ENCODE measurements at places on chromosomes 7 and 10. TPM values are rescaled to one million over a fixed set of nuclear protein-coding genes. Genes with fewer than 3 reads are reported as not detected.

- peaks cover 5% of the 10 kb centered on the region for H3K4me1 ChIP-seq
- H3K27me3 ChIP-seq = peaks cover 6% of the 10 kb centered on the region
- H3K27ac ChIP-seq = no peak overlapping the region
- no peak for DNase-seq
These were observed 247.9 kb downstream of the BAMBI start for GRCh38 chr10:28925121-28925663.

- H3K4me3 ChIP-seq = no peak overlapping the region
- DNase-seq = no peak
- H3K36me3 ChIP-seq = no peaks in the 10 kb centered on the region
- peaks cover 4% of the 10 kb centered on the region for H3K4me1 ChIP-seq
These were observed 5.8 kb downstream of the MRC1 start for GRCh38 chr10:17814973-17815372.

GRCh38 chr10:68576118-68576517 is 16.0 kb downstream of the TET1 start:
- DNase-seq = no peak
- H3K27me3 ChIP-seq = no peaks in the 10 kb centered on the region
- no peak overlapping the region for H3K4me3 ChIP-seq
- peaks cover 27% of the 10 kb centered on the region for H3K36me3 ChIP-seq

The C1GALT1 gene
- total RNA-seq = 58.8 TPM

- no peak overlapping the region for H3K4me3 ChIP-seq
- no peaks in the 10 kb centered on the region for H3K27me3 ChIP-seq
- no peak for DNase-seq
- no peak overlapping the region for H3K27ac ChIP-seq
- H3K36me3 ChIP-seq = no peaks in the 10 kb centered on the region
These were observed 11.4 kb downstream of the AKR1C3 start for GRCh38 chr10:5105626-5106025.

The BBS9 gene
- 19.7 TPM for total RNA-seq

GRCh38 chr7:36606976-36607720 is 117.1 kb downstream of the AOAH start:
- peak overlapping the region; percentile 3 for H3K27ac ChIP-seq
- no peaks in the 10 kb centered on the region for H3K36me3 ChIP-seq
- no peaks in the 10 kb centered on the region for H3K27me3 ChIP-seq
- DNase-seq = no peak
- peaks cover 43% of the 10 kb centered on the region for H3K4me1 ChIP-seq

The HDAC9 gene
- 6.8 TPM for total RNA-seq

DNA sequence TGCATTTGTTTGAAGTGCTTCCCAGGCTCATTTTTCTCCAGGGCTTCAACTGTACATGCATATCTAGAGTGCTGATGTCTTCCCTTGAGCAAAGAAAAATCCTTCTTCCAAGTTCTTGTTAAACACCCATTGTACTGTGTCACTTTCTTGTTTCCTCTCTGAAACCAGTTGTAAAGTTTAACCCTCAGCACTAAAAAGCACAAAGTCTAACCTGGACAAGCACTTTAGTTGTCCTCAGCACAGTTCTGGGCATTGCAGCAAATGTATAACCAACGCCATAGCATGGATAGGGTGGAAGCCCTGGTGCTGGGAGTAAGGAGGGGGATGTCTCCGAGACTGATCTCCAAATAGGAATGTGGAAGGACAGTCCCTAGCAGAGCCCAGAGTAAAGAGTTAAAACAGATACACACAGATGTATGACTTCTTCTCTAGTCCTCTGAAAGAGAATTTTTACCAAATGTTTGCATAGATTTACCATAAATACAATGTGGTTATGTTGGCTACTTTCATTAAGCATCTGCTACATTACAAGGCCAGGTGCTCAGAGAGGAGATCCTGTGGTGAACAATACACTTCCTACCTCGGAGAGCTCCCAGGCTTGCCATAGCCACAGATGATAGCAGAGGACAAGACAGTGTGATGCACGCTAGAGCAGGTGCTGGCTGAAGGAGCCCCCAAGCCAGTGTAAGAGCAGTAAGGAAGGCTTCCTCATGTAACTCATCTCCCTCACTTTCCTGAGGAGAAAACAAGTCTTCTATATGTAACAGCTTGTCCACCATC is 57.0 kb downstream of the DNAJC12 start:
- no peaks in the 10 kb centered on the region for H3K36me3 ChIP-seq
- no peak overlapping the region for H3K27ac ChIP-seq
- DNase-seq = no peak
- peaks cover 5% of the 10 kb centered on the region for H3K4me1 ChIP-seq

DNA sequence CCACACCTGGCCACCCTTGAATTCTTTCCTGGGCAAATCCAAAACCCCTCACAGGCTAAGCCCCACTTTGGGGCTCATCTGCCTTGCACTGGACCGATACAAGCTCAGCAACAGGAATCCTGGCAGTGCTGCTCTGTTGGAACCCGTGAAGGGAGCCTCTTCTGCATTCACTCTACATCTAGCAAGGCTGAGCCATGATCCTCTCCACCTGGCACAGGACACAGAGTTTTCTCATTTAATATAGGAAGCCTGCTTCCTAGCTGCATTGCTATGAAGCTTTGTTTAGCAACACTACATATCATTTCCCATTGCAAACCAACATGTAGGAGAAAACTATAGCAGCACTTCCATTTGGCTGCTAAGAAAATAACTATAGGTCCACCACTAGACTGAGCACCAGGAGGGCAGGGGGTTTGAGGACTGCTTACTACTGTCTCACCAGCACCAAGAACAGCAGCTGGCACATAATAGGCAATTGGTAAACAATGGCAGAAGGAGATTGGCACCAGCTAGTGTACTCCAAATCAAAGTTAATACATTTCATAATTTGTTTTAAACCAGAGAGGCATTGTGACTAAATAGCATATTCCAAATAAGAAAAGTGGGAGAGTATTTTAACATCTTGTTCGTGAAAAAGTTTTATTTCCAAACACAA is 56.1 kb downstream of the CPVL start:
- H3K4me3 ChIP-seq = no peak overlapping the region
- no peak for DNase-seq
- H3K27me3 ChIP-seq = no peaks in the 10 kb centered on the region
- H3K4me1 ChIP-seq = peaks cover 41% of the 10 kb centered on the region
- peaks cover 3% of the 10 kb centered on the region for H3K36me3 ChIP-seq
- no peak overlapping the region for H3K27ac ChIP-seq

DNA sequence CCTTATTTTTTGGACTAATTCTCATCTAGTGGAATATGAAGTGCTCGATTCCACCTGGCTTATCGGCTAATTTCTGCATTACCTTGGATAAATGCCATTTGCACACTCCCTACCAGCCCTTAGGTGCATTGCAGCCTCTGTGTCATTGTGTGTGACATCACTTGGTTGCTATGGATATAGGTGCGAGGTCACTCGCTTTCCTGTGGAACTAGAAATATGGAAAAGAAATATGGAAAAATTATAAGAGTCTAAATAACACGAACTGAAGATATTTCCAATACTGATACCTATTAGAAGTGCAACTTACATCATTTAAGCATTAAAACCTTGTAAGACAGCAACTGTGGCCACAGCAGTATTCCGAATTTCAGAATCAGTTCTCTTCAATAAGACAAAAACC is 2.0 kb downstream of the YWHAG start:
- peak overlapping the region; percentile 94 for H3K4me3 ChIP-seq
- H3K36me3 ChIP-seq = peaks cover 32% of the 10 kb centered on the region
- peaks cover 33% of the 10 kb centered on the region for H3K4me1 ChIP-seq
- no peak for DNase-seq

The TMEM213 gene
- not detected for total RNA-seq

- H3K27ac ChIP-seq = no peak overlapping the region
- H3K4me1 ChIP-seq = peaks cover 3% of the 10 kb centered on the region
- DNase-seq = no peak
- H3K4me3 ChIP-seq = no peak overlapping the region
- no peaks in the 10 kb centered on the region for H3K27me3 ChIP-seq
These were observed 7.7 kb downstream of the DPCD start for GRCh38 chr10:101595591-101596433.

The CHAT gene
- total RNA-seq = 0.62 TPM

- H3K27me3 ChIP-seq = no peaks in the 10 kb centered on the region
- H3K27ac ChIP-seq = no peak overlapping the region
These were observed 32.7 kb upstream of the MACC1 start for GRCh38 chr7:20249920-20250319.

The HSPA12A gene
- total RNA-seq = 11.0 TPM

DNA sequence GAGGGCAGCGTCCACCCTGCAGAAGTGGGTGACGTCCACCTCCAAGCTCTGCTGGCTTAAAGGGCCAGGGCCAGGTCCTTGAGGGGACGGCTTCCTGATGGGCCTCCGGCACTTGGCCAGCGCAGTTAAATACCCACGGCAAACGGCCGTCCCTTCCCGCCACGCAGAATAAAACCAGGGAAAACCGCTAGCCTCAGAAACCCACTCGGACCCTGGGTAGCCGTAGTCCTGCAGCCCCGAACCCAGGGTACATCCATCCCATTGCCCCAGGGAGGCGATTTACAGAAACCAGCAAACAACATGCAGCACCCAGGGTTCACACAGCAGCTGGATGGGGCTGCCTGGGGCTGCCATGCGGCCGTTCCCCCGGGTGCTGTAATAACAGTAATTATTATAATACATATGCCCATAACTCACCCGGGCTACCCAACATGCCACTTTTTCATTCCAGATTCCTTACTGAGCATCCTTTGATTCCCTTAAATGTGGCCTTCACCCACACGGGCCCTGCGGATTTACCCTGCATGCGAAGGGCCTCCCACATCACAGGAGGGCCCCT is 81.5 kb upstream of the PDGFA start:
- no peaks in the 10 kb centered on the region for H3K27me3 ChIP-seq
- no peak for DNase-seq
- peaks cover 14% of the 10 kb centered on the region for H3K4me1 ChIP-seq
- no peaks in the 10 kb centered on the region for H3K36me3 ChIP-seq
- no peak overlapping the region for H3K27ac ChIP-seq
- no peak overlapping the region for H3K4me3 ChIP-seq

The FZD1 gene
- total RNA-seq = 23.8 TPM

DNA sequence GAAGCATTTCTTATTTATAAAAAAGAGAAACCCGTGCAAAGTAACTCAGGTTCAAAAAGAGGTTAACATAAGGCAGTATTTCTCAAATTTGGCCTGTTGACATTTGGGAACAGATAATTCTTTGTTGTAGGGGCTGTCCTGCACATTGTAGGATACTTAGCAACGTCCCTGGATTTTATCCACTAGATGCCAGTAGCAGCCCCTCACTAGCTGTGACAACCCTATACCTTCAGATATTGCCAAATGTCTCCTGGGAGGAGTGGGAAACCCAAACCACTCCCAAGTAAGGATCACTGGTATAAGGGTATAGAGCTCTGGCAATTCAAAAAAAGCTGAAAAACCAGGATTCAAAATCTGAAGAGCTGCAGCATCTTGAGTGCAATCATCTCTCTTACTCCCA is 202.3 kb upstream of the PRKCQ start:
- H3K27me3 ChIP-seq = peaks cover 18% of the 10 kb centered on the region
- no peak for DNase-seq
- H3K36me3 ChIP-seq = no peaks in the 10 kb centered on the region
- no peak overlapping the region for H3K4me3 ChIP-seq
- no peaks in the 10 kb centered on the region for H3K4me1 ChIP-seq
- no peak overlapping the region for H3K27ac ChIP-seq

The GIMAP1 gene
- not detected for total RNA-seq

DNA sequence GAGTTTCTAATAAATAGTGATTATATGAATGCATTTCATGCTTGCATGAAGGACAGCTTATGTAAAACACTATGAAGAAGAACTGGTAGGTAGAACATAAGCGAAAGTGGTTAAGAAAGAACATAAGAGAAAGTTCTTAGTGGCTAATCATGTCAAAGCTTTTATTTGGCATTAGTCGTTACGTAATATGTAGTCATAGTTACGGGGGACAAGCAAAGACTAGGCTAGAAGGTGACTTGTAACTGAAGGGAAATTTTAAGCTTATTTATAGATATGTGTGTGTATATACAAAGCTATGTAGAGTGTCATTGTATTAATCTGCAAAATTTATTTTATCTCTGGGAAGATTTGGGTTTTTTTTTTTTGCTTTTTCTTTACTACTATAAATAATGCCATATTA is 36.9 kb downstream of the CAPZA2 start:
- H3K4me1 ChIP-seq = no peaks in the 10 kb centered on the region
- peaks cover 50% of the 10 kb centered on the region for H3K36me3 ChIP-seq
- H3K4me3 ChIP-seq = no peak overlapping the region
- no peaks in the 10 kb centered on the region for H3K27me3 ChIP-seq
- DNase-seq = no peak
- no peak overlapping the region for H3K27ac ChIP-seq

DNA sequence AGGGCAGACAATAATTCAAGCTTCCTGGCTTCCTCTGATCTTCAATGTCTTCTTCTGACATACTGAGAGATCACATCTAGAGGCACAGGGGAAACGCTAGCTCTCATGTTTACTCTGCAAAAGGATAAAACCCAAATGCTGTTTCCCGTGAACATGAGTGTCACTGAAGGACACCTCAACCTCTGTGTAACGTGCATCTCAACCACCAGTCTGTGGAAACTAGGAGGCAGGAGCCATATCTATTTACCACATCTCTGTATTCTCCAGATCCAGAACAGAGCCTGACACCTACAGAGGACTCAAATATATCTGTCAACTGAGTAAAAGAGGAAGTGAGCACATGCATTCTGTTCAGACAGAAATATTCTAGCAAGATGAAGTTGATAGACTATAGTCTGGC is 140.3 kb upstream of the TARP start:
- DNase-seq = no peak
- no peaks in the 10 kb centered on the region for H3K4me1 ChIP-seq
- H3K27me3 ChIP-seq = peaks cover 7% of the 10 kb centered on the region
- H3K27ac ChIP-seq = no peak overlapping the region

DNA sequence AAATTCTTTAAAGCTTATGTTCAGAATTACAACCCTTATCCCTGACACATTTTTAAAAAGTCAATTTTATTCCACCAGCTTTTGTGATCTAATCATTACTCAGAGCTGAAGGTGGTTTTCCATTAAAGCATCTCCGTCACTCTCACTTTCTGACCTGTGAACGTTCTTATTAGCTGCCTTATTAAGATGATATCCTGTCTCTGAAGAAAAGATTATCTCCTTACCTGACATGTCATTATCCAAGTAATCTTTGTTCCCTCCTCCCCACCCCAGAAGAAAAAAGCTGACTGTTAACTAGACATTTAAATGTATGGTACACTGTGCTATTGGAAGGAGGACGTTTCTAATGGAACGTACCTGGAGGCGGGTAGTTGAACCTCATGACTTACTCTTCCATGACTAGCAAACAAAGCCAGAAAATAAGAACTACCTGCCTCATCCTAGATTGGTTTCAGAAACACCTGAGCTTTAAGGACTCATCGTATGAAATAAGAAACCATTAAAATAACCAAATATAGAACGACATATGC is 708.7 kb downstream of the PARD3 start:
- no peaks in the 10 kb centered on the region for H3K27me3 ChIP-seq
- peaks cover 14% of the 10 kb centered on the region for H3K4me1 ChIP-seq
- H3K27ac ChIP-seq = no peak overlapping the region

The SPDYE1 gene
- not detected for total RNA-seq

GRCh38 chr10:127293640-127294039 is 97.2 kb upstream of the INSYN2A start:
- H3K4me3 ChIP-seq = no peak overlapping the region
- H3K4me1 ChIP-seq = no peaks in the 10 kb centered on the region
- H3K36me3 ChIP-seq = peaks cover 10% of the 10 kb centered on the region

- H3K27ac ChIP-seq = no peak overlapping the region
- peaks cover 3% of the 10 kb centered on the region for H3K27me3 ChIP-seq
- no peak overlapping the region for H3K4me3 ChIP-seq
- no peaks in the 10 kb centered on the region for H3K36me3 ChIP-seq
- peaks cover 7% of the 10 kb centered on the region for H3K4me1 ChIP-seq
These were observed 94.9 kb upstream of the MKLN1 start for GRCh38 chr7:131232768-131233167.
